BE2C (cell line): ENCODE measurements at places on chromosomes 1 and 21.

- DNase-seq, result no peak
Measured at GRCh38 chr1:172993640-172994039, 57.1 kb downstream of the TNFSF18 start.

DNA sequence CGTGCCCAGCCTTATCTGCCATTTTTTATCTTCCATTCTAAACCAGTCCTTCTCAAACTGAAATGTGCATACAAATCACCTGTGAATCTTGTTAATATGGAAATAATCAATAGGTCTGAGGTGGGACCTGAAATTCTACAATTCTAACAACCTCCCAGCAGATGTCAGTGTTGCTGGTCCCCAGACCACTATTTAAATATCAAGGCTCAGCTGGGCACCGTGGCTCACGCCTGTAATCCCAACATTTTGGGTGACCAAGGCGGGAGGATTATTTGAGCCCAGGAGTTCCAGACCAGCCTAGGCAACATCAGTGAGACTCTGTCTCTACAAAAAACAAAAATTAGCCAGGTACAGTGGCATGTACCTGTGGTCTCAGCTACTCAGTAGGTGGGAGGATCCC is 4.1 kb downstream of the UQCRHL start:
- peak; percentile 17 for DNase-seq

DNA sequence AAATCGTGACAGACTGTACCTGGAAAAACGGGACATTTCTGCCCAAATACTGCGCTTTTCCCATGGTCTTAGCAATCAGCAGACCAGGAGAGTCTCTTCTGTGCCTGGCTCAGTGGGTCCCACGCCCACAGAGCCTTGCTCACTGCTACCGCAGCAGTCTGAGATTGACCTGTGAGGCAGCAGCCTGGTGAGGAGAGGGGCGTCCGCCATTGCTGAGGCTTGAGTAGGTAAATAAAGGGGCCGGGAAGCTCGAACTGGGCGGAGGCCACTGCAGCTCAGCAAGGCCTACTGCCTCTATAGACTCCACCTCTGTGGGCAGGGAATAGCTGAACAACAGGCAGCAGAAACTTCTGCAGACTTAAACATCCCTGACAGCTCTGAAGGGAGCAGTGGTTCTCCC is 203.1 kb downstream of the DENND1B start:
- DNase-seq, result no peak

DNA sequence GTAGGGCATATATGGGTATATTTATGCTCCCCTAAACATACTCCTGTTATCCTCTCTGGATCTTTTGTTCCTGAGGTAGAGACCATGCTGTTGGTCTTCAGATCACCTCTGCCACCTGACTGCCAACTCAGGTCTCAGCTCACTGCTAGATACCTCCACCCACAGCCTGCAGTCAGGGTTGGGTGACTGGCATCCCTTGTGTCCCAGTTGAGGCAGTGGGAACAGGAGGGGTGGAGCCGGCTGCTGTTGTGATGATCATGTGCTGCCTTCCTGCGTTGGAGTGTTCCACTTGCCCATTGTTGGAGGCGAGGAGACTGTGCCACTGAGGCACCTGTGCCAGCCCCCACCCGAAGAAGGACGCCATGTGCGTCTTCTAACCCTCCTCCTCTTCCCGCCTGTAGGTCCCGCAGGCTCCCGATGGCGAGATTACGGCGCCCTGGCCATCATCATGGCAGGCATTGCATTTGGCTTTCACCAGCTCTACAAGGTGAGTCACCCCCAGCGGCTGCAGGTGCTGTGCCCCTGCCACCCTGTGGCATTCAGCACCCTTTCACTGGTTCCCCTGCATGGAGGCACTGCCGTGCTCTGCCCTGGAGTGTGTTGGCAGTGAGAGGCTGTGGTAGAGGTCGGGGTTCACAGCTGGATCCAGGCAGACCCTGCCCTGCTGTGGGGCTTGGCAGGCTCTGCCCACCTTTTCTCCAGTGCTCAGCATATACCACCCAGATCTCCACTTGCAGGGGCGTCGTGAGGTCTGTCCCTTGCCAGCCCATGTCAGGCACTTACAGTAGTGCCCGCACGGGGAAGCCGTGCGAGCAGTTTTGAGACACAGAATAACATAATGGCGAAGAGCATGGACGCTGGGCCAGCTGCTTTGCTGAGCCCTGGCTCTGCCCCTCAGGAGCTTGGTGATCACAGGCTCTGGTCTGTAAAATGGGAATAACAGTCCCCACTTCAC is 143.5 kb downstream of the PEX14 start:
- DNase-seq, result no peak

DNA sequence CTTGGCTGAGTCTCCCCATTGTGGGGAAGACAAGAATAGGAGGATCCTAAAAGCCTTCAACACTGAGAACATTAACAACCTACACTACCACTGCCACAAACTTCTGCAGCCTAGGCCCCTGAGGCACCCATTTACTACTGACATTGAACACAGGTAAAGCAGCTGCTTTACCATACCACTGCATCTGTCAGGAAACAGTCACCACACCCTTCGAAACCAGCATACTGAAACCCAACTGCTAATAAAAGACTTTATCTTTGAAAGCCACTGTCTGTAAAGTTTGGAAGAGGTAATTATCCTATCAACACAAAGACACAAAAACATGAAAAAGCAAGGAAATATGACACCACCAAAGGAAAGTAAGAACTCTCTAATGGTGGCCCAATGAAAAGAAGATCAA is 7.4 kb downstream of the IFNAR1 start:
- no peak for DNase-seq

- DNase-seq, result peak; percentile 44
Measured at GRCh38 chr1:107669996-107670395, 295.0 kb downstream of the VAV3 start.

- peak; percentile 23 for DNase-seq
Measured at GRCh38 chr1:13700521-13701270, 708 bp downstream of the PRDM2 start.

DNA sequence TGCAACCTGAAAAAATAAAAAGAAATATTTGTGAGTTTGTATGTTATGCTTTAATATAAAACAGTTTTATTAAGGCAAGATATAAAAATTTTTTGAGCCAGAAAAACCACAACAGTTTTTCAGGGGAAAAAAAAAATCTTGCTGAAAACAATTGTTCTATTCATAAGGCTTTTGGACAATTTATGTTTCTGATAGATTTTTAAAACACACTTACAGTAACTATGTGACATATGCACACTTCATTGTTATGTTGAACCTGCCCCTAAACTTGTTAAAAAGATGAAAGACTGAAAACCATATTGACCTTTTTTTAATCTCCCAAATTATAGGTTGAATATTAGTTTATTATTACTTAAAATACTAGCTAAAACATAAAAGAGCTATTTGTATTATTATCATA is 279.9 kb upstream of the C1orf105 start:
- DNase-seq, result no peak

DNA sequence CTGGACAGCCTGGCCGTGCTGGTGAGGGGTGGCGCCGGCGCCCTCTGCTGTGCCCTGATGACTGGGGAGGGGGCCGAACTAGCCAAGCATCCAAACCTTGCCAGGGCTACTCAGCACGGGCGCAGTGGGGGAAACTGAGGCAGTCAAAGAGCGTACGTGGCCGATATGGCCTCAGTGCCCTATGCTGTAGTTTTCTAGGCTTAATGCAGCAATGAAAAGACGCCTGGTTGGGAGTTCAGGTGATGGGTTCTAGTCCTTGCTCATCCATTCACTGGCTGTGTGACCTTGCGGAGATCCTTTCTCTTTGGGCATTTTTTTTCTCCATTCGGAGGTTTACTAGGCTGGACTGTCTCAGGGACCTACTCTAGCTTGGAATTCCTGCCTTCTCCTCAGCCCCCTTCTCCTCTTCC is 822 bp downstream of the MTX1 start:
- DNase-seq, result no peak

DNA sequence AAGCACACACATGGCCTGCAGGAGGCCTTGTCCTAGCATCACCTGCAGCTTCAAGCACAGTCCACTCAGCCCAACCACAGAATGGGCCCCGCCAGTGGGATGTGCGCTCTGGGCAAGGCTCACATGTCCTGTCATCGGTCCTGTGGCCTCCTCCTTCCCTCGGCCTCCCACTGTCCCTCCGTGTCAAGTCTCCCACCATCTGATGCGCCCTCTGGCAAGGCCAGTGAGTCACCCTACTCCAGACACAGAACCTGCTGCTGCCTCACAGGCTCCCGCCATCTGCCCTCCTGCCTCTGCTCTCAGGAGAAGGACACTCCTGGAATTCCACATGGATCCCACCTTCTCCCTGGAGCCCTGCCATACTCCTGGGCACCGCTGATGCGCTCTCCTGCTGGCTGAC is 14.2 kb downstream of the KCNAB2 start:
- peak; percentile 63 for DNase-seq

DNA sequence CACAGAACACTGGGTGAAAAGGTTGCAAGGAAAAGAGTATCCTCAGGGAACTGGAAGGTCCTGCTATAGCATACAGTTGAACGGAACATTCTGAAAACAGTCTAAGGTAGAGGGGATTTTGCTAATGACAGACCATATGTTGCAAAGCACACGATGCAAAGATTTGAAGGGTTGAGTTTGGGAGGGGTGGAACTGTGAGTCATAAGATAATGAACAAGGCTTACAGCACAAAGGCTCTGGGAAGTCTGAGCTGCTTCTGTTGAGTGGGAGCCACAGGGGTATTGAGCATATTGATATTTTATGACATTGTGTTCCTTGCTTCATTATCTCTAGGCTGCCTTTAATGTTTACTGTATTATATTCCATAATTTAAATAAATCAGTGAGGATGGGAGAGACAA is 104.9 kb downstream of the PLPPR4 start:
- DNase-seq, result no peak

GRCh38 chr1:96416111-96416595 is 305.4 kb upstream of the PTBP2 start:
- DNase-seq, result peak; percentile 7
